ENCODE measurements at places on chromosomes 2 and 18. TPM values are rescaled to one million over a fixed set of nuclear protein-coding genes. Genes with fewer than 3 reads are reported as not detected.

- no peak overlapping the region for H3K4me3 ChIP-seq
- H3K36me3 ChIP-seq = no peaks in the 10 kb centered on the region
- DNase-seq = no peak
- no peaks in the 10 kb centered on the region for H3K4me1 ChIP-seq
Observed at GRCh38 chr2:14749884-14750283, 117.4 kb downstream of the LRATD1 start.

Gene UGT1A10
- total RNA-seq = not detected

DNA sequence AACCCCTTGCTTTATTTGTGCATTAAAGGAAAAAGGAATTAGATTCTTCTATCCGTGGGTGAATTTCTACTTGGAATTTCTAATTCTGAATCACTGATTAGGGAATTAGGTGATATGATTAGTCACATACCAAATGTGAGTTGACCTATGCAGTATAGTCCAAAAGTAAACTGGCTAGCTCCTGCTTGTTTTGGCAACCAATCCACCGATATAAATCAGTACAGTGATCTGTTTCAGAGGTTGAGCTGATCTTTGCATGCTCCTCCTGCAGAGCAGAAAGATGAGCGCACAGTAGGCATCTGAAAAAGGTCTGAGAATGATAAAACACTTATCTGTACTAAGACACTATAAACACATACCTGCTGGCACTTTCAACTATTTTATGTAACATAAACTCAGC is 86.6 kb downstream of the LRP1B start:
- H3K4me3 ChIP-seq = no peak overlapping the region
- no peaks in the 10 kb centered on the region for H3K36me3 ChIP-seq
- H3K27me3 ChIP-seq = no peaks in the 10 kb centered on the region
- no peaks in the 10 kb centered on the region for H3K4me1 ChIP-seq
- DNase-seq = no peak

Gene CCDC148
- total RNA-seq = 1.5 TPM

DNA sequence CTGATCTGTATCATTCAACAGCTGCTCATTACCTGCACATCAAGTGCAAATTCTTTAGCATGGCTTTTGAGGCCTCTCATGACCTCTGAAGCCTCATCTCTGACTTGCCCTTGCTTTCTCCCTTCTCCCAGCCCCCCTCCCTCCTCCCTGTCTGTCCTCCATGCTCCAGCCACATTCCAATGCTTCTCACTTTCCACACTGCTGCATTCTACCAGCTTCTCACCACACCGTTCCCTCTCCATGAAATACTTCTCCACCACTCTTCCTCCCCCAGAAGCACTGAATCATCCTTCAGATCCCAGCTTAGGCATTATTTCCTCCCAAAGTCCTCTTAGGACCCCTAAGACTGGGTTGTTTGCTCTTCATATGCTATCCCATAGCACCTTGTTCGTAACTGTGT is 26.9 kb downstream of the GCG start:
- H3K36me3 ChIP-seq = no peaks in the 10 kb centered on the region
- H3K4me3 ChIP-seq = no peak overlapping the region

Gene DSC1
- total RNA-seq = not detected

DNA sequence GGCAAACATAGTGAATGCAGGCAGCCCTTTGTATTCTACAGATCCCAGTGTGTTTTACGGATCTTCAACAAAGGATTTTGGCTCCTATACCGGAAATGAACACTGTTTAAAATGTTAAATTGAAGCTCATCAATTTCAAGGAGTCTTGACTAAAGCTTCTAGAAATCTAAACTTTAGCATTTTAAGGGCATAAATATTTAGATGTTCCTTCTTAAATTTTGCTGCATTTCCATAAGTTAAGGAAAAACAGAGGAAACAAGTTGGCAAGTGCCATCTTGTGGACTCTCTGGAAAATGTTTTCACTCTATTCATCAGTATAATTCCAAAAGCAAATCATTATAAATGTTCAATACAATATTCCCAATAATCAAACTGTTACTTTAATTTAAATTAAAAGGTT is 19.6 kb downstream of the CHN1 start:
- H3K4me1 ChIP-seq = no peaks in the 10 kb centered on the region
- no peak overlapping the region for H3K4me3 ChIP-seq
- DNase-seq = no peak

Data from pancreas (tissue), 10 donors.